ENCODE measurements at places on chromosomes 4 and X.
A peak's percentile ranks its signal among the peaks of the same experiment; 100 is the strongest.

DNA sequence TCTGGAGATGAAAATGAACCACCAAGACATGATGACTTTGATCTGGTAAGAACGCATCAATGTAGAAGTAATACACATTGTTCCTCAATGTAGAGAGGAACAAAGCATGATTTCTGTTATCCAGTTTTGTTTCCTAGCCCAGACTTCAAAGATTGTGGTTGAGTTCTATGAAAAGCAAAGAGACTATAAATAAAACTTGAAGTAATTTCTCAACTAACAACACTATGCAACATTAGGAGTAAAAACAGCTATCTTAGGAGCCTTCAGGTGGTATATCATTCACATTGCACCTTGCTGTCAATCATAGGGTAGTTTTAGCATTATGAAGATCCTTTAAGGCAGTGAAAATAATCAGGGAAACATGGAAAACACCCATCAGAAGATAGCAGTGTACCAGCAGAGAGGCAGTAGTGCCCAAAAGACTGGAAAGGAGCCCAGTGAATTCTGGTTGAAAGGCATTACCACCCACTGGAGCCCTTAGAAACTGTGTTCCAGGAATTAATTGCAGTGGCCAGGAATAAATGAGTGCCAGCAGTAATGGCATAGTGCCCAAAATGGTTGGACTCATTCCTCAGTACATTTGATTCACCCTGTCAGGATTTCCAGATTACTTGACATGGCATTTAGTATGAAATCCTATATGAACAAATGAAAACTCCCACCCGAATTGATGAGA, 300.7 kb upstream of the CXXC4 start:
- DNase-seq: peak; percentile 20

- DNase-seq: no peak
Measured at GRCh38 chrX:122092360-122092759, 1045.0 kb downstream of the GLUD2 start.

- no peak for DNase-seq
Measured at GRCh38 chrX:2517055-2517454, 16.3 kb upstream of the DHRSX start.

DNA sequence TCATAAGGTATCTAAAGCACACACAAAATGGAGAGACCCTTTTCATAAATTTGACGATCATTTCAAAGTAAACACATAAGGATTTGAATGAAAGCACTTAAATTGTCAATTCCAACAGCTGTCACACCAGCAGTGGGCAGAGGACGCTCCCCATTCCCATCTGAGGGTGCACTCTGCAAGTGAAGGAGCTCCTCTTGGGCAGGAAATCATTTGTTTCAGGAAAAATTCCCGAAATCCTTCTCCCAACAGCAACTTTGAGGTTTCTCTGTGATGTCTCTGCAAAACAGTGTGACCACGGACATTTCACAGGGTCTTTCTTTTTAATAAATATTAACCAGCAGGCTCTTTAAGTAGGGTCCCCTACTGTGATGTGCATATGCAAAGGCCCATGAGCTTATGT, 111.0 kb downstream of the EPHA5 start:
- DNase-seq: no peak

GRCh38 chr4:71772592-71772991, 11.3 kb downstream of the GC start:
- no peak for DNase-seq

- no peak for DNase-seq
Measured at GRCh38 chrX:13741695-13742094, 7.1 kb downstream of the OFD1 start.

GRCh38 chr4:55075823-55076716, 49.3 kb downstream of the KDR start:
- peak; percentile 50 for DNase-seq

DNA sequence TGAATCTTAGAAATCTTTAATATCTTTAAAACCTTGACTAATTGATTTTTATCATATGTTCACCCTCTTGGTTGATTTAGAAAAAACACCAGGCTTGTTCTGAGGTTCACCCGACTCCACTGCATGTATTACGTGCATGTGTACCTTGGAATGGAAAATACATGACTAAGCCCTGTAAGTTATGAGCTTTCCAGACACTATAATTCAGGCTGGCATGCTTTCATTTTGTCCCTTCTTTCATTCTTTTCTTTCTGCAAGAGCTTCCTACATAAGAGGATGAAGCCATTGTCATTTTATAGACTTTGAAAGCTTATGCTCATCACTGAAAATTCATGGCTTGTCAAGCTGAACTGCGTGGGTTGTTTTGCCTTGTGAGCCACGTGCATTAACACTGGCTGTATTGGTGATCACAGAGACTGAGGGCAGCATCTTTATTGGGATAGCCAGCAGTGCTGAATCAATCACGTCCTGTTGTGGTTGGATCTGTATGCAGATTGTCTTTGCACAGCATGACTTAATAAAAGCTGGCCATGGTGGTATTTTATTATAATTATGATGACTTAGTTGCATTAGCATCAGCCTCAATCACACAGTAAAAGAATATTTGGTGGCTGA, 141.9 kb downstream of the SLIT2 start:
- peak; percentile 50 for DNase-seq

DNA sequence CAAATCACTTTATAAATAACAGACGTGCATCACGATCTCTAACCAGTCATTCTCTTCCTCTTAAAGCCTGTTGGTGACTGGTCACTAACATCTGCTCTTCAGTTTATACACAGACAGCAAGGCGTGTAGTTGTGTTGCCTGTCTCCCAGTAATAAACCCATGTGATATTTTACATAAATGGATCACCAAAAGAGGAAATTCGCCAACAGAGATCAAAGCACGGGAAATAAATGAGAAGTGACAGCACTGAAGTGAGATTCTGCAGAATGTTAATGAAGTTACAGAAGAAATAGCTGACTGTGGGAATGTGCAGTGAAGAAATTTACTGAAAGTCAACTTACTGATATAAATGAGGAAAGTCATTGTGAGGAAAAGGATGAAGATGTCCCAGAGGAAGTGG, 47.0 kb downstream of the AFF1 start:
- DNase-seq: no peak

DNA sequence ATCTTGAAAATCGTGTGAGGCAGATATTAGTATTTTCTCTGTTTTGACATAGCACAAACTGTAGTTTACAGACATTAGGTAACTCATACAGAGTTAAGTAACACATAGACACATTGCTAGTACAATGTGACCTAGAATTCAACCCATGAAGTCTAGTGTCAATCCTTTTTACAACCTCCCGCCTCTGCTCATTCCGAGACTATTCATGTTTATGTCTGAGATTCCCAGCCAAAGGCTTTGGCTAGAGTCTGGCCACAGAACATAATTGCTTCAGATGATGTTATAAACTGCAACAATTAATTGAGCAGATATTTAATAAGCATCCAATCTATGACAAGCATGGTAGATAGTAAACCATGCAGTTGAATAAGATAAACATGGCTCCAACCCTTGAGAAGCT, 841.0 kb downstream of the STIM2 start:
- DNase-seq: peak; percentile 5

DNA sequence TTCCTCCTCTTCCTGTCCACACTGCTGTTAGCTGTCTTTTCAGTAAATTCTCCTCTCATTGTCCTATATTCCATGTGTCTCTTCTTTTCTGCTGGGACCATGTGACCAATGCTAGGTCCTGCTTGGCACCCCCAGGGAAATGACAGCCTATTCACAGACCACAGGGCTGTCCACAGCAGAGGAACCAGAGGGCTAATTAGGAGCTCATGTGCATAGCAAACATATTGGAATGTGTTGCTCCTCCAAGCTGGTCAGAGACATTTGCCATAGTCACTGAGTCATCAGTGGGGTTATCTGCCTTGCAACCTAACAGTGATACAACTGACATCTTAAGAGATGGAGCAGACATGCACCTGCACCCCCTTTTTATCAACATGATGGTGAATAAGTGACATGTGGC, 67.9 kb upstream of the PUDP start:
- no peak for DNase-seq

- DNase-seq: peak; percentile 58
Measured at GRCh38 chrX:4932790-4933189, 1219.3 kb upstream of the PRKX start.

GRCh38 chr4:20062054-20062453, 189.7 kb upstream of the SLIT2 start:
- no peak for DNase-seq

DNA sequence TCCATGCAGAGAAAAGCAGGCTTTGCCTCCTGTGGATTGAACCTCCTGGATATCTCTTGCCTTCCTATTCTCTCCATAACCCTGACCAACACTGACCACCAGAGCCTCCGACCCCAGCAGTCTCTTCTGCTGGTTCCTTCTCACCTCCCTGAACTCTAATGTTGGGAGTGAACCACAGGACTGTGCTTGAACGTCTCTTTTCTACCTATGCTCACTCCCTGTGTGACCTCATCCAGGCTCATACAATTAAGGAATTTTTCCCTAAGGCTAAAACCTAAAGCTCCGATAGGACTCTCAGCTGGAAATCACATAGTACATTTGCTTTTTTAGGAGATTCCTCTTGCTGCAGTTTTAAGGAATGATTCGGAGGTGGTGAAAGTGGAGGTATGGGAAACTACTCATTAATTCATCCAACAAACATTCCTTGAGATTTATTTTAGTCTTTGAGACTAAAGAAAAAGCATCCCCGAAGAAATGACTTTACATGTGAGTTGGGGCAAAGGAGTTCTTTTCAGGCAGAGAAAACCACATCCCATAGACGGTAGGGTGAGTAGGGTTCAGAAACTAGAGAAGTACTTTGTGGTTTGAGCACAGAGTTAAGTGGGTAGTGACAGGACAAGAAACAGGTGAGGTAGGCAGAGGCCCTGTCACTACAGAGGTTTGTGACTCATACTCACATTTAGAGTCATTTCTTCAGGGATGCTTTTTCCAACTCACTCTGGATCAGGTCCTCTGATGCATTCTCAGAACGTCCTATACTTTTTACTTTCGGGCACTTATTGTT, 30.8 kb downstream of the NDNF start:
- no peak for DNase-seq

- DNase-seq: no peak
Measured at GRCh38 chrX:47172971-47173792, 20.4 kb upstream of the UBA1 start.

DNA sequence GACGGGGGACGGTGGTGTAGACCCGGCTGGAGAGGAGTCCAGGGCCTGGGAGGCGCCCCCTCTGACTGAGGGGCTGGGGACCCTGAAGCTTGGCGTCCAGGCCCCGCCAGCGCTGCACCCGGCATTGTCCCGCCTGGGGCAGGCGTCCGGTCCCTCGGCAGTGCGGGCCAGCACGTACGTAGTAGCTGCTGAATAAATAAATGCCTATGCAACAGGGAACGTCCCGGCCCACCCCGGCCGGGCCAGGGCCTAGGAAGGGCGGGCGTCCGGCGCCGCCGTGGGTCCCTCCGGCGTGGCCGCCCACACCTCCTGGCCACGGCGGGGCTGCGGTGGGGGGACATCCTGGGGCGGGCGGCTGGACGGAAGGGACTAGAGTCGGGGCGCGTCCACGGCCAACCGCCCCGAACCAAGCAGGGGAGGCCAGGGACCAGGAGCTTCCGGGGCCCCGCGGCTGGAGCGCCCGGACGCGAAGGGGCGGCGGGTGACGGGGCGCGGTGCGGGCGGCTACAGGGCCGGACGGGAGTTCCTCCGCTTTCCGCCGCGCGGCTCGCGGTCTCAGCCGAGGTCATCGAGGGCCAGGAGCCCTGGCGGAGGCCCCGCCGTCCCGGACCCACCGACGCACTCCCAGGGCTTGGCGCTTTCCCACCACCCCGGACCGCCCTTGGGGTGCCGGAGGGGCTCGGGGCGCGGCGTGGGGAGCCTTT, 886 bp upstream of the WWC2 start:
- peak; percentile 45 for DNase-seq

- peak; percentile 3 for DNase-seq
Measured at GRCh38 chr4:148173397-148174017, 268.7 kb downstream of the NR3C2 start.

DNA sequence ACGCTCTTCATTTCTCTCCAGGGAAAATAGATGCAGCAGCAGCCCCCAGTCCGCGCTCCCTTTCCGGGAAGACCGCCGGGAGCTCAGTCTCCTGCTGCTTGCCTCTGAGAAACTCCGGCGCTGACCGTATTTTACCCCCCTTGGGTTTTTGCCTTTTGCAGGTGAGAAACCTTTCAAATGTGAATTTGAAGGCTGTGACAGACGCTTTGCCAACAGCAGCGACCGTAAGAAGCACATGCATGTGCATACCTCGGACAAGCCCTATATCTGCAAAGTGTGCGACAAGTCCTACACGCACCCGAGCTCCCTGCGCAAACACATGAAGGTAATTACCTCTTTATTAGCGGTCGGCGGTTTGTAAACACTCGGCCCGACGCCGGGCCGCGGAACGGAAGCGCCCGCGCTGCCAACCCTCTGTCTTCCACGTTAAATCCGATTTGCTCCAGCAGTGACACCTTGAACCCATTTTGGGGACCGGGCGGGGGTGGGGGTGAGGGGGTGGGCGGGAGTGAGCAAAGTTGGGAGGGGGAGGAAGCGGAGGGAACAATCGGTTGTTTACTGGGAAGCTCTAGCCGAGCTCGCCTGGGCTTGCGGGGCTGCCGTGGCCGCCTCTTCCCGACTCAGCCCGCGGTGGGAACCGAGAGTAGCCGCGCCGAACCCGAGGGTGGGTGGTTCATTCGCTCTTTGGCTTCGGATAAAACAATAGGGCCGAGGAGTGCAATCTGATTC, 3.0 kb downstream of the ZIC3 start:
- DNase-seq: peak; percentile 14

DNA sequence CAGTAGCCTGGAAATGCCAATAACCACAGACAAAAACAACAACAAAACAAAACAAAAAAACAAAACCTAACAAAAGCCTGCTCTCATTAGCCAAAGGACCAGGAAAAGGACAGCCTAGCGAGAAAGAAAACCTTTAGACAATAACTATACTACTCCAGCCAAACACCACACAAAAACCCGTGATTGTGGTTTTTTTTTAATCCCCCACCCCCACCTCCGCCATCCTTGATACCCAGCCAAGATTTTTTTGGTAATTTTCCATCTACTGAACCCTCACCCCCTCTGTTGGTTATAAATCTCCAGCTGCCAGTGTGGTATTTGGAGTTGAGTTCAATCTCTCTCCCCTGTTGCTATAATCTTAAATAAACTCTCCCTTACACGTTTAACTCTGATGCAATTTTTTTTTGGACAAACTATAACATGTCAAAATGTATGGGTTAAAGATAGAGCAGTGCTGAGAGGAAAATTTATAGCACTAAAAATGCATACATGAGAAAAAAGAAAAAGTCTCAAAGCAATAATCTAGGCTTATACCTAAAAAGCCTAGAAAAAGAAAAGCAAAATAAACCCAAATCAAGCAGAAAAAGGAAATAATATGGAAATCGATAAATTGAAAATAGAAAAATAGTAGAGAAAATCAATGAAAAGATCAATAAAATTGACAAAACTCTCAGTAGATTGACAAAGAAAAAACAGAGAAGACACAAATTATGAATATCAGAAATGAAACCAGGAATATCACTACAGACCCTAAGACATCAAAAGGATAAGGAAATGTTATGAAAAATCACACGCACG, 83.7 kb downstream of the NAT8L start:
- DNase-seq: peak; percentile 32

DNA sequence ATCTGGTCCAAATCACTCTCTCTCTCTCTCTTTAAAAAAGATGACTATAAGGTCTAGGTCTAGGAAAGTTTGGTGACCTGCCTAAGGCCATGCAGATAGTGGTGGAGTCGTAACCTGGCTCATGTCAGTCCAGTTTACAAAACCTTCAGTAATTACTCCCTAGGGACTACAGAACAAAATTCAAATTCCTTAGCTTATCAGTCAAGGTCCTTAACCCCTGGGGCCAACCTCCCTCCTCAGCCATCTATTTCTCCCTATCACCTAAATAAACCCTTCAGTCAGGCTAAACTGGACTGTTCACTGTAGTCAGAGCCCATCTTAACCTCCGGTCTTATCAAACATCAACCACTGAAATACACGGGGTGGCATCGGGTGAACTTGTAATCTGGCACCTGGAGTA, 68.9 kb downstream of the MAP3K15 start:
- DNase-seq: no peak

Measured in astrocyte of the spinal cord (primary cell).